Stimulated activated CD4-positive, alpha-beta T cell treated with anti-CD3 and anti-CD28 coated beads, Interleukin-15, amount 100 ng/mL, for 1 hour (primary cell): ENCODE measurements at places on chromosomes 1 and 21.

GRCh38 chr21:42941696-42942085 is 16.3 kb upstream of the ERVH48-1 start:
- no peak for DNase-seq

DNA sequence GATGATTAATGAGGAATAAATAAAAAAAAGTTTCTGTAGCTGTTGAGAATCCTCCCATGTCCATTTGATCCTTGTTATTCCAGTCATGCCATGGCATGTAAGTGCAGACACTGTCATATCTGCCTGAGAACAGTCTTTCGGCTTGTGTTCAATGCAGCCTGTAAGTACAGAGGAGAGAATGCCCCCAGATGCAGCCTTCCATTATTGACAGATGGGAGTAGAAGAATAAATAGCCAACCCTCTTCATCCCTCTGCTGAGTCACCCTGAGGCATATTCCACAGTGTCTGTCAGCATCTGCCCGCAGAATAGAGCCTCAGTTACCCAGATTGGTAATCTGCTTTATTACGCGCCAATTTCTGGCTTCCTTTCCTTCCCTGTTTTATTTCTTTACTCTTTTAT is 139.4 kb downstream of the LRRC7 start:
- no peak for DNase-seq

DNA sequence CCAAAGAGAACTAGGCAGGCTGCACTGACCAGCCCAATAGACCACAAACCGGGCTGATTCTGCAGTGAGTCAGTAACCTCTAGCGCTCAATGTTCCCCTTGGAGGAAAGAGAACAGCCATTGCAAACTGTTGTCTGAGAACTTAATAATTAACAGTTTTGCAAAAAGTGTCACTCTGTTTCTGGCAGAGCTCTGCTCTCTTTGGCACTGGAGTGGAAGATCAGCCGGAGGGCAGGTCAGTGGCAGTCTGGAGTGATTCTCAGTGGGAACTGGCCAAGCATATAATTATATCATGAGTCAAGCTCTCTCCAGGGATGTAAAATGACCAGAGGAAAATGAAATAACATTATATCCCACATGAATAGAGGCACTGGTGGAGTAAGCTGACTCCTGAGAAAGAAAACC is 238.3 kb downstream of the HLX start:
- DNase-seq = no peak

GRCh38 chr1:226220473-226221189 is 2.8 kb upstream of the MIXL1 start:
- DNase-seq = no peak

- DNase-seq = no peak
These were observed 69.2 kb downstream of the TBX15 start for GRCh38 chr1:118918940-118919259.

DNA sequence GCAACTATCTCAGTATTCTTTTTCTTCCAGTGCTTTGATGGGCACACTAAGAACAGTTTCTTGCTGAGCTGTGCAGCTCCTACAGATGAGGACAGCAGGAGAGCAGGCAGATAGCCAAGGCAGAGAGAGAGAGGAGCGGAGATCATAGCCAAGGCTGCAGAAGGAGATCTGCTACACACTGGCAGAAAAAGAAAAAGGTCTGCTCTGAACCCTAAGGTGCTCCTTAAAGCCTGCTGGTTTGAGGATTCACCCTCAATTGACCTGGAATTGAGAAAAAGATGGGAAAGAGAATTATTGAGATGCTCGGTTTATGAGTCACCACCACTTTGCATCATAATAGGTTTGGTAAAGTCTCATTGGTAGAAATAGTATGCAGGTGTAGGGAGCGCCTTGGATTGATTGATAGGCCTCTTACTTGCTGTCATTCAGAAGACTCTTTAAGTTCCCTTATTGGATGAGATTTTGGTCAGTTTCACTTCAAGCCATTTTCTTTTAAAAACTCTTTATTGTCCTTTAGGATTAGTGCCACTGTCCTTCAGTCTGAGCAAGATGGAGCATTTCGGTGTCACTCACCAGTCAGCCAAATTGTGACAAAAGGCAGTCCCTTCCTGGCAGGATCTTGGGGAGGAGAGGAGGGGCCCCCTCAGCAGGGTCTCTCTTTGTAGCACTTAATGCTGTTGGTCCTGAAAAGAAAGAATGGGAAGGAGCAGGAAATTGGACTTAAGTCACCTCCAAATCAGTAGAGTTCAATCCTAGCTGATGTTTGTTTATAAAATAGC is 685.0 kb downstream of the ADGRL2 start:
- no peak for DNase-seq

DNA sequence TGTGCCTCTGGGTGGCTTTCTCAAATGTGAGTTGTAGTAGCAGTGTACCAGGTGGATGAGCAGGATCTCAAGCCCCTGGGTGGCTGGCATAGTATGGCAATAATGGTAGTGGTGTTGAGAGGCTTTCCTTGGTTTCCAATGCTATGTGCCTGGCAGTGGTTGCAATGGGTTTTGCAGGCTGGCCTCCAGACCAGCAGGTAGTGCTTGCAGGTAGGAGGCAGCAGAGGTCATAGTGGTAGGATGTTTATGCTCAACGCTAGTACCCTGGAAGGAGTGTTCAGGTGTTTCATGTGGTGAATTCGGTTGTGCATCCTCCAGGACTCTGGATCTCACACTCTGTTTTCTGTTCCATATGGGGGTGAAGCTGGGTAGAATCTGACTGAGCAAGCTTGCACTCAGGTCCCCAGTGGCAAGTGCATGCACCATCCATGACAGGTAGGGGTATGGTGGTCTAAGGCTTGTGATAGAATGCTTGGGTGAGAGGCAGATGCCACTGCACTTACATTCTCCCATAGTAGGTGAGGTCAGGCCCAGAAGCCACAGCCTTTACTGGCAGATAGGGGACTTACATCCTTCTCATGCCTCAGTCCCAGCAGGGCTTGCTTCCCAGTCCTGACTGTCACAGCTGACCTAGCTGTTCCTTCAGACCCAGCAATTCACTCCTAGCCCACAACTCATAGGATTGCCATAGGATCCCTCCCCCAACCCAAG is 410.5 kb upstream of the LRRC7 start:
- no peak for DNase-seq

DNA sequence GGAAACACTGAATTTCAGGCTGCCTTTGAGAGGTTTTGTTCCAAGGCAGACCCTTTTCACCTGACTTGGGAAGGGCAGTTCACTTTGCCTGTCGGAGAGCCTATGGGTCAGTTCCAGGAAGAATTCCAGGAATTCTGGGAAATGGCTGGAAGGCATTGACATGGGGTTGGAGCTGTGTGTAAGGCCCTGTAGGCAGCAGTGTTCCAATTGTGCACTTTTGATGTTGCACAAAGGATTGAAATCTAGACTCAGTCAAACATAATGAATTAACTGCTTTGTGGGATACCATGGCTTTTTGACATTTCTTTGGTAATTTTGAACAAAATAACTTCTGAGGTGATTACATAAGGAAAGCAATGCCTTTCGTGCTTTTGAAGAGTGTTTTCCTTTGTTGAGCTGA is 184.6 kb downstream of the SDCCAG8 start:
- DNase-seq = no peak

GRCh38 chr1:36652011-36652410 is 169.3 kb upstream of the CSF3R start:
- no peak for DNase-seq

DNA sequence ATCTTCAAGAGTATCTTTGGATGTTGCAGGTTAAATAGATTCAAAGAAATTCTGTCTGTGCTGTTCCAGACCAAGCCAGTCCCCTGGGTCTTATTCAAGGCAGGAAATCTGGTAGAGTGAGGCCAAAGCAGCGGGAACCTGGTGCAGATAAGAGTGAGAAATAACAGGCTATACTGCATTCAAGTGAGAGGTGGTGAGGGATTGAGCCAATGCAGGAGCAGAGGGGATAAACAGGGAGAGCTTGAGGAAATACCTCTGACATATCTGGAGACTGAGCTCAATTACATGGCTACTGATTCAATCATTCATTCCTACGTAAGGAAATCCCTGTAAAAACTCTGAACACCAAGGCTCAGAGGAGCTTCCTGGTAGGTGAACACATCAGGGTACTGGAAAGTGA is 17.2 kb upstream of the PSMA5 start:
- DNase-seq = no peak

DNA sequence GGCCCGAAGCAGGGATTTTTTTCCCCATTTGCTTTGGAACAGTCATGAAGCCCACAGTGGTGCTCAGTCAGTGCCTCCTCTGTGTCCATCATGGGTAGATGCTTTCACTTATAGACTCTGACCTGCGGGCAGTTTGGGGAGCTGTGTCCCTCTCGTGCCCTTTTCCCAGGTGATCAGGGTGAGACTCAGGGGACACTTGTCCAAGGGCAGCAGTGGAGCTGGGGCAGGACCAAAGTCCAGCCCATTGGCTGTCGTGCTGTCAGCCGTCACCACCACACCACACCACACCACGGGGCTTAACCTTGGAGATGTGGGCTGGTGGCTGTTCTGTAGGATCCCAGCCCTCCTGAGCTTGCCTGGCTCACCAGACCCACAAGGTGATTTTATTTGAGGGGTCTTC is 34.9 kb downstream of the SIM2 start:
- DNase-seq = no peak

- no peak for DNase-seq
These were observed 242.5 kb downstream of the GPR52 start for GRCh38 chr1:174690266-174690665.

- DNase-seq = no peak
These were observed 18.6 kb upstream of the BCL10 start for GRCh38 chr1:85295006-85295431.

- no peak for DNase-seq
These were observed 144.1 kb downstream of the DISC1 start for GRCh38 chr1:231770506-231771175.

- DNase-seq = no peak
These were observed 66.7 kb upstream of the ABCD3 start for GRCh38 chr1:94351481-94351880.

DNA sequence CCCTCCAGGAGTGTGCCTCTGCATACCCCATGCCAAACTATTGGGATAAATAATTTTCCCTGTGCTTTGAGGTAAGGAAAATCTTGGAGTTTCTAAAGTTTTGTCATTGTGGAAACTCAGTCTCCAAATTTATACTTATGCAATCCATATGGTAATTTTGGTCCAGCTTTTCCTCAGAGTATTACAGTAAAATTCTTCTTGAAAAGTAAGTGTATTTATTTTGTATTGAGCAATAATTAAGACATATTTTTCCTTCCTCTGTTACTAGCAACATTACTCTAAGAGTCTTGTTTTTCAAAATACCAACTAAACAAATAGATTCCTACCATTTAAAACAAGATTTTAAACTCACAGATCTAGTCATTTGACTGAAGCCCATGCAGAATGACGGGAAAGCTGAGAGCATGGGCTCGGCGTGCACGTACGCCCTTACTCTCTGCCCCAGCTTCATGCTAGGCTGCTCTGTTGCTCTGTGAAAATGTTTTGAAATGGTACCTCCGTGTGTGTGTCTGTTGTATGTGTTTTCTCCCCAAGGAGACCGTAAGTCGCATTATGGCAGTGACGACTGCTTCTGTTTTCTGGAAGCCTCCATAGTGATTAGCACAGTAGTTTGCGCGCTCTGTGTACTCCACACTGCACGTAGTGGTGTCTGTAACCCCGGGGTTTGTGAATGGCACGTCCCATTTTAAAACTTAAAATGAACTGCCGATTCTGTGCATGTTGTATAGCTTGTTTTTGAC is 165.3 kb downstream of the SDCCAG8 start:
- DNase-seq = no peak

GRCh38 chr1:101438359-101438758 is 201.5 kb downstream of the S1PR1 start:
- no peak for DNase-seq

DNA sequence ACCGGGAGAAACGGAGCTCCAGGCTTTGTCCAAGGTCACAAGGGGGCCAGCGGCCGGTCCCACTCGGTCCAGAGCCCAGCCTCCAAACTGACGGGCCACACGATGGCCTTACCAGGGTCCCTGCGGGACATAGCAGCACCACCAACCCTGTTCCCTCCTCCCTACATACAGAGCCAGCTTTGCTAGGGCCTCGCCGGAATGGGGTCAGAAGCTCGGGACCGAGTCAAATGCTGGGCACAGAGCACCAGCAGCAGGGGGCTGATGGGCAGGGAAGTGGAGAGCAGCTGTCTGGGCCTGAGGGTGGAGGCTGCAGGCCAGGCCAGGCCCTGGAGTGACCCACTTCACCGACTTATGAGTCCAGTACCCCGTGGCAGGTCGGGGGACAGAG is 14.9 kb upstream of the TTC39A start:
- DNase-seq = no peak

GRCh38 chr1:110647254-110647891 is 27.4 kb downstream of the KCNA3 start:
- no peak for DNase-seq

DNA sequence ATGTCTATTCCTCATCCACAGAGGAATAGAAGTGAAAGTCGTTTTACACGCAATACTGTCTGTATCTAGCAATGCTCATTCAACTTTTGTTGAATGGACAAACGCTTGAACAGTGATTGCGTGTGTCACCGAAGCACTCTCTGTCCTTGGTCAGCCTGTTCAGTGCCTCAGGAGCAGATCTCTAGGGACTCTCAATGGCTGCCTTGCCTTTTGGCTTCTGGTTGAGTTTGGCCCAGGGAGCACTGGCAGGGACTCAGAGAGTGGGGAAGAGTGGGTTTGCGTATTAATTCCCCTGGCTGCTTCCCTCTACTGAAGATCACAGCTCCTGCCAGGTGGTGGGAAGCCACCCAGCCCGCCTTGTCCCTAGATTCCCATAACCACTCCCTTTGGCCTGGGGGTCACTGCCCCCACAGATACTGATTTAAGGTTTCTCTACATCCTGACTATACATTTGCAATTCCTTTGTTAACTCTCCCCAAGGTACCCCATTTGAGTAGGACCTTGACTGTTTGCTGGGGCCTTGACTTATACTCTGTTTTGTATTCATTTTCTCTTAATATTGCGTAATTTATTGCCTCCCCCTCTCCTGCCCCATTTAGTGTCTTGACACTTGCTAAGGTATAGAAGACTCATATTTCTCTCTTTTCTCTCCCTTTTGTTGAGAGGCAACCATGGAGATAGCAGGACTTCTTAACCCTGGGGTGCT is 61.7 kb upstream of the USP24 start:
- DNase-seq = no peak

GRCh38 chr21:42465008-42465802 is 30.8 kb downstream of the RSPH1 start:
- no peak for DNase-seq

GRCh38 chr1:232014941-232015340 is 388.4 kb downstream of the DISC1 start:
- DNase-seq = no peak

DNA sequence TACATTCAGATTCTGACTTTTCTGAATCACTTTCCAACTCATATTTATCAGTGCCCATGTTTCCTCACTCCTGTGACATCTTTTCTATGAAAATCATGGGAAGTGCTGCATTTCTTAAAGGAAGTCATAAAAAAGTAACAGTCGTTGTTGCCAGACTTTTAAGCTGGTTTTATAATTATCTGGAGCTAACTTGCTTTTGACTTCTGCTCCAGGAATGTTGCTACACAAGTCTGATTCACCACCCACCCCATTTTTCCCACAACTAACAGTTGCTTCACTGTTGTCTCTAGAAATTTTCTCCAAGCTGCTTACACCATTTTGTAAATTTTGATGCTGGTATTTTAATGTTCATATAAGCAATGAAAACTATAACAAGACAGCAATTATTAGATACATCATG is 12.2 kb downstream of the FCRLB start:
- DNase-seq = no peak

GRCh38 chr1:79848316-79848715 is 841.8 kb upstream of the ADGRL4 start:
- no peak for DNase-seq
